ENCODE measurements at places on chromosomes 7 and 10.

GRCh38 chr7:78749052-78749746 lies 704.3 kb downstream of the MAGI2 start:
- DNase-seq: no peak

DNA sequence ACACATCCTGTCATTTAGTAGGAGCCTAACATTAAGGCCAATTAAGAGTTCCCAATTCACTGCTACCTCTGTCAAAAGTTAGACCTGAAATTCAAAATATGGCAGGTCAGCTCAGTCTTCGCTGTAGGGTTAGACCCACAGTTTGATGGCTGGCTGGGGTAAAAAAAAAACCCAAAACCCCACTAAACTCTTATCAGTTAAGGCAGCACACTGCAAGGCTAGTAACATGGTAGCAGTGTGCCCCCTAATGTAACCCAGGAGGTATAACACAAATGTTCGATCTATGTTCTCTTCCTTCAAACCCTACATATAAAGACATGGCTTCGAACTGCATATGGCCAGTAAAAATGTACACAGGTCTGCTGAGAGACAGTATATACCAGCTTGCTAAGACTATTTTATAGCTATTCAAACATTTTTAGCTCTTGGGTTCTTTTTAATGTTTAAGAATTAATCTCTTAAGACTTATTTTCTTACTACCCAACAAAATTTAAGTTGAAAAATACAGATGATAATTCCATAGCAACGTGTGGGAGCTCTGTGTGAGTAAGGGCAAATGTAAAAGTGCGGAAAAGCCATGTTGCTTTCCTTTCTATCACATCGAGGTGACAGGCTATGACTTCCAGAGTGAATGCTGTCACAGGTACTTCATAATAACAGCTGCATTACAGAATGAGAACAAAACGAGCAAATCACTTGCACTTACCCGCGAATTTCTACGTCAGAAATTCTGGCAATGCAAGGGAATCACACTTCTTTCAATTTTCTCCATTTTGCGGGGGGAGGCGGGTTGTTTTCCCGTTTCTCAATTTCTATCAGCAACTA lies 168.4 kb upstream of the IMMP2L start:
- no peak for DNase-seq

DNA sequence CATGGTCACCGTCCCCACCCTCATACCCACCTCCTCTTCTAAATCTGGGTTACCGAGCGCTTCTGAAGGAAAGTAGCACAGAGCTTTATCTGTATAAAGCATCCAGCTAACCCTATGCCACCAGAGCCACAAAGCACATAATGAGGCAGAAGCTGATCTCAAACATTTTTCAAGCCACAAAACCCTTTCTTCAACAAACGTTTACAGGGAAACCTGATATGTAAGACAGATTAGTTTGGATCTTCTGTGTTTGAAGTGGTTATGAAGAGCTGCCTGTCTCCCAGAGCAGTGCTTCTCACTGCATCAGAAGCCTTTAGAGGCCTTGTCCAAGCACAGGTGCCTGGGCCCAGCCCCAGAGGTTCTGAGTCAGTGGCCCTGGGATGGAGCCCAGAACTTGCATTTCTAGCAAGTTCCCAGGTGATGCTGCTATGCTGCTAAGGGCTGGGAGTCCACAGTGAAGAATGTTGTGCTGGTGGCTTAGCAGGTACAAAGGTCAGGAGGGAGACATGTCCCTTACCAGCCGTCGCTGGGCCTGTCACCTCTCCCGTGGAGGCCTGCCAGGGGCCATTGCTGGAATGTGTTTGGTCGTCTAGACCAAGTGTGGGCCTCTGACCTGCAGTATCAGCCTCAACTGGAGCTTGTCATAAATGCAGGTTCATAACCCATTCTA lies 90.4 kb downstream of the TAF3 start:
- DNase-seq: no peak

GRCh38 chr10:12922117-12922900 lies 79.2 kb downstream of the CCDC3 start:
- no peak for DNase-seq

- no peak for DNase-seq
These were observed 420.4 kb upstream of the SEMA3A start for GRCh38 chr7:84614821-84615501.

DNA sequence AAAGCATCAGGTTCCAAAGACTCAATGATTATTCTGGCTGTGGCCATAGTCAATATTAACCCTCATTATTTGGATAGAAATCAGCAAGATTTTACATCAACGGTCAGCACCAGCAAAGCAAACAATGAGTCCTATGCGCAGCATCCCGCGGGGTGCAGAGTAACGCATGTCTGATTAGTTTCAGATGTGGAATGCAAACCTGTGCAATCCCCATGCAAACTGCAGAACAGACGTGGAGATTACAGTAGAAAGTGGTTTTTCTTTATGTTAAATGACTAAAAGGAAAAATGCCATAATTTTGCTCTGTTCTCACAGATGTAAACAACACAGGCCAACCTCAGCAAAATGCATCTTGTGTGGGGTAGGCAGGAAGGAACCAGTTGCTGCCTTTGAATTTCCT lies 258.1 kb upstream of the GRB10 start:
- DNase-seq: no peak

DNA sequence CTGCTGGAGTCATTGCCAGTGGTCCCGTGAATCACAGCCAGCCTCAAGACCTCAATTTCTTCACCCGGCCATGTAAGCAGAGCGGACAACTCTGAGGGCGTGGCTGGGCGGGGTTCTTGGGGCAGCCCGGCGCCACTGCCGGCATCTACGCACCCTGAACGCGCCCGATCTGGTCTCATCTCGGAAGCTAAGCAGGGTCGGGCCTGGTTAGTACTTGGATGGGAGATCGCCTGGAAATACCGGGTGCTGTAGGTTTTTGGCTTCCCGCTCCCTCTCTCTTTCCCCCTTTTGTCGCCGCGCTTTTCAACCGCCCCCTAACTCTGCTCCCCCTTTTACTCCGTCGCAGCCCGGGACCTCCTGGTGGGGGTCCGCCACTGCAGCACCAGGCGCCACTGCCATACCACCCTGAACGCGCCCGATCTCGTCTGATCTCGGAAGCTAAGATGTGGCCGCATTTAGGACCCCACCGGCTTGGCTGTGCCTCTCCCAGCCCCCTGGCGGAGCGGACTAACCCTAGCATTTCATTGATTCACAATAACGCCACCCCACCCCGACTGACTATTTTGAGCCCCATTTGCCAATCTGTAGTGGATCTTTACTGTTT lies 25.3 kb downstream of the GARIN1A start:
- DNase-seq: peak; percentile 47
